ENCODE measurements at places on chromosomes 12 and 14.
A peak's percentile ranks its signal among the peaks of the same experiment; 100 is the strongest.

- DNase-seq = no peak
These were observed 181.8 kb upstream of the SLC16A7 start for GRCh38 chr12:59414051-59414450.

DNA sequence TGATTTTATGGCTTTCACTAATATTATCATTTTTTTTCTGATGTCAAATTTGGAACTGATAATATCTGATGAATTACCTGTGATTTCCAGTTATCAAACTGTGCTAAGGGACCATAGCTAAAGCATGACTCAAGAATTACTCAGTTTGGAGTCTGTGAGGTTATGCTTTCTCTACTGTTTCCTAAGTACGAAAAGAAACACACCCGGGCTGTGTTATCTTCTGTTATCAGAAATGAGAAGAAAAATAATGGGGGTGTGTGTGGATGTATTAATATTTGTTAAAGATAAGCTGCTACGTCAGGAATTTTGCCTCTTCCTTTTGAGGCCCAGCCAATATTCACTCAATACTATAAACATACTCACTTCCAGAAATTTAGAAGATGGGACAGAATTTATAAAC, 1401.9 kb upstream of the FLRT2 start:
- no peak for DNase-seq

GRCh38 chr12:129941618-129942017, 37.8 kb upstream of the TMEM132D start:
- DNase-seq = no peak

- peak; percentile 45 for DNase-seq
These were observed 214.4 kb downstream of the BMP4 start for GRCh38 chr14:53742233-53742620.

GRCh38 chr12:64931981-64932380, 107.5 kb downstream of the TBC1D30 start:
- no peak for DNase-seq

- no peak for DNase-seq
These were observed 96.8 kb upstream of the NTF3 start for GRCh38 chr12:5335069-5335468.

- DNase-seq = no peak
These were observed 405.3 kb downstream of the MED13L start for GRCh38 chr12:115872212-115872611.

DNA sequence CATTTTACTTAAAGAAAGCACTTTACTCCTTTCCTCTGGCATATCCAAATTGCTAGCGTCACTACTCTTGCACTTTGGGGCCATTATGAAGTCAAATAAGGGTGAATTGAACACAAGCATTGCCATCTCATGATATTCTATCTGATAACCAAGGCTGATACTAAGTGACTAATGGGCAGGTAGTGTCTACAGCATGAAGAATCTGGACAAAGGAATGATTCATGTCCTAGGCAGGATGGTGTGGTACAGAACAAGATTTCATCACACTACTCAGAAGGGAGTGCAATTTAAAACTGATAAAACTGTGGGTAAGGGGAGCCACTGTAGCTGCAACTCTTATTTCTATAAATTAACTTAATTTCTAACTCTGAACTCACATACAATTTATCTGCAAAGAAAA, 7.7 kb upstream of the SLC6A15 start:
- no peak for DNase-seq

GRCh38 chr12:47722136-47722834, 3.0 kb downstream of the ENDOU start:
- DNase-seq = no peak

- DNase-seq = peak; percentile 75
These were observed 28.4 kb downstream of the SLC7A8 start for GRCh38 chr14:23154964-23155587.
